ENCODE measurements at places on chromosomes 2 and 18.

GRCh38 chr2:50431958-50432650 is 599.8 kb downstream of the NRXN1 start:
- no peak for DNase-seq

DNA sequence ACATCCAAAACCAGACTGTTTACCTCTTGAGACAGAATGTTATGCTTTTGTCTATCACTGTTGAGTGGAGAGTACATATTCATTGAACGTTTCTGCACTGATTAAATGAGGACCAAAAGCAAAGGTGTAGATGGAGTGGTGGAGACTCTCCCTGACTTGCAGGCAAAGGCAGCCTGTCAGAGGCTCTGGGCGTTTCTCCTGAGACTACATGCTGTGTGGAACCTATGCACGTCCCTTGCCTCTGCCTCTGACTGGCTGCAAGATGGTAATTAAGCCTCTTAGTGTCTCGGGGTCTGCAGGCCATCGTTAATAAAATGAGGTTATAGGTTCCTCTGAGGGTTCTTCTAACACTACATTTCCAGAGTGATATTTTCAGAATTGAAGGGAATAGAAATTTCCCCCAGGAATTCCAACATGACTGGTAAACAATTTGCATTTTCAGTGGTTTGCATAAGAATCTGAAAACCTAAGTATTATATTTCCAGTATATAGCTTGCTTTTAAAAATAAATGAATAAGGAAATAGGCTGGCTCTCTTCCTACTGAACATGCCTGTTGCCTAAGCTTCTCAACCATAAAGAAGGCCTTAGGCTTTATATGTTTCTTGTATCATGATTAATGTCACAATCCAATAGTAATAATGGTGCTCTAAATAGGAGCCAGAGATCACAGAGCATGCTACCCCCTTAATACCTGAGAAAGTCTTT is 107.4 kb downstream of the FTCDNL1 start:
- DNase-seq = no peak

DNA sequence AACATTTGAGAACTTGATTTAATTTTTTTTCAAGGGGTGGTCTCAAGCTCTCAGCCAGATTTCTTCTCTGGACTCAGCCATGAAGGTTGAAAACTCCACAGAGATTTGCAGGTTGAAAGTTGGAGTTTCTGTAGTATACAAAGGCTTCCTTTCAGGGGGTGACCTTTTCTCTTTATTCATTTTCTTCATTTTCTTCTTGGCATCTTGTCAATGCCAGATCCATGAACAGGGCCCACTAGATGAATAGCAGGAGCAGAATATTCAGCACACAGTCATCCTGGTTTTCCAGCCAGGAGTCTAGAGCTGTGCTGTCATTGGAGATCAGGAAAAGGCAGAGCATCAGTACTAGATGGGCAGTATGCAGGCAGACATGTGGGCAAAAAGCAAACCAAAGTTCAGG is 62.0 kb downstream of the INSIG2 start:
- no peak for DNase-seq

GRCh38 chr2:26578581-26578980 is 62.6 kb downstream of the CIB4 start:
- DNase-seq = no peak

DNA sequence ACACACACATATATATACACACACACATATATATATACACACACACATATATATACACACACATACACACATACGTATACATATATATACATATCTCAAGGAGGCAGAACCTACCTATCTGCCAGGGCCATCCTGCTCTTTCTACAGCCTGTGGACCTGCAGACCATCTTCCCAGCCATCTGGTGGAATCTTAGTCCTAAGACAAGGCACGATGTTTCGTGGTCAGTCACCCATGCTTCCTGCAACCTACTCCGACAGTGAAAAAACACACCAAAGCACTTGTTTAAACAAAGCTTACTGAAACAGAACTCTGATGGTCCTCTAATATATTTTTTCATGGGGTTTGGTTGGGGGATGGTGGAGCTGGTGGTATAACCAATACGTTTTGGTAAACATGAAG is 164.2 kb upstream of the ZNF521 start:
- DNase-seq = no peak

GRCh38 chr2:185862657-185863398 is 124.2 kb downstream of the FSIP2 start:
- no peak for DNase-seq

DNA sequence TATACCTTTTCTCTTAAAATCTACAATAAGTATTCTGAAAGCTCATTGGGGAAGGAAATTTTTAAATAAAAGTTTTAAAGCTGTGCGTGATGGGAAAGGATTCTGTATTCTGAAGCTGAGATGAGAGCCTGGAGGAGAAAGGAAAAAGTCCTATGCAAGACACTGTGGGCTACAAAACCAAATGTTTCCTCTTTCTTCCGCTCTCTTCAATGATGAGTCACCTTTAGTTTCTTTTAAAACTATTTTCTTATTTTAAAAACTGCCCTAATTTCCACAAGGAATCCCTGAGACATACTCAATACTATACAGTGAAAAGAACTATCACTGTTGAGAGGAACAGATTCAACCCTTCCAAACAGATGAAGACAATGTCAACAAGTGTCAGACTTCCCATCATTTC is 87.4 kb downstream of the INO80D start:
- DNase-seq = no peak

DNA sequence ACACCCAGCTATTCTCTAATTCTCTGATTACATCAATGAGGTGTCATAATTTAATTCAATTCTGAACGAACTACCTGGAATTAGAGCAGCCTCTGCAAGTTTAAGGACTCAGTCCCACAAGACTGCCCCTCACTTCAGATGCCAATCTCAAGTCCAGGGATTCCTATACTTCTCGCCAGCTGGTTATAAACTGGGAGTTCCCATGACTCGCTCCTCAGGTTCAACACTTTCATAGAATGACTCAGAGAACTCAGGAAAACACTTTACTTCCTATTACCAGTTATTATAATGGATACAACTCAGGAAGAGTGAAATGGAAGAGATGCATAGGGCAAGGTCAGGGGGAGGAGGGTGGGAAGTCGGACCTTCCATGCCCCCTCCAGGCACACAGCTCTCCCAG is 112.3 kb upstream of the ATP5MC3 start:
- DNase-seq = no peak

DNA sequence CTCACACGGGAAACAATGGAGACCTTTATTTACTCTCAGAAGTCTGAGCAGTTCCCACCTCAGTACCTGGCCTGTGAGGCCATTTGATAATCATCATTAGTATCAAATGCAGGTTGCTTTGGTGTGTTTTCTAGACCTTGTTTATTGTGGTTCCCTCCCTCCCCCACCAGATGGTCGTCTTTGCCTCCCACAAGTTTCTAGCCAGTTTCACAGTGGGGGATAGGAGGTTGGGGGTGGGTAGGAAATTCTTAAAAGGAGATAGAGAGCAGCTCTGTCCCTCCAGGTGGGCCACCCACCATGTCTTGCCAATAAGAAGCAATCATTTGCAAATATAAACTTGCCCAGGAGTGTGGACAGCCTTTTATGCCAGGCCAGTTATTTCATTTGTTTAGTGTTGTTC is 31.3 kb downstream of the SETBP1 start:
- DNase-seq = no peak

- no peak for DNase-seq
These were observed 212.8 kb downstream of the BCL2 start for GRCh38 chr18:63106727-63107126.

- DNase-seq = peak; percentile 86
These were observed 297.1 kb downstream of the TMX3 start for GRCh38 chr18:68417826-68418225.

DNA sequence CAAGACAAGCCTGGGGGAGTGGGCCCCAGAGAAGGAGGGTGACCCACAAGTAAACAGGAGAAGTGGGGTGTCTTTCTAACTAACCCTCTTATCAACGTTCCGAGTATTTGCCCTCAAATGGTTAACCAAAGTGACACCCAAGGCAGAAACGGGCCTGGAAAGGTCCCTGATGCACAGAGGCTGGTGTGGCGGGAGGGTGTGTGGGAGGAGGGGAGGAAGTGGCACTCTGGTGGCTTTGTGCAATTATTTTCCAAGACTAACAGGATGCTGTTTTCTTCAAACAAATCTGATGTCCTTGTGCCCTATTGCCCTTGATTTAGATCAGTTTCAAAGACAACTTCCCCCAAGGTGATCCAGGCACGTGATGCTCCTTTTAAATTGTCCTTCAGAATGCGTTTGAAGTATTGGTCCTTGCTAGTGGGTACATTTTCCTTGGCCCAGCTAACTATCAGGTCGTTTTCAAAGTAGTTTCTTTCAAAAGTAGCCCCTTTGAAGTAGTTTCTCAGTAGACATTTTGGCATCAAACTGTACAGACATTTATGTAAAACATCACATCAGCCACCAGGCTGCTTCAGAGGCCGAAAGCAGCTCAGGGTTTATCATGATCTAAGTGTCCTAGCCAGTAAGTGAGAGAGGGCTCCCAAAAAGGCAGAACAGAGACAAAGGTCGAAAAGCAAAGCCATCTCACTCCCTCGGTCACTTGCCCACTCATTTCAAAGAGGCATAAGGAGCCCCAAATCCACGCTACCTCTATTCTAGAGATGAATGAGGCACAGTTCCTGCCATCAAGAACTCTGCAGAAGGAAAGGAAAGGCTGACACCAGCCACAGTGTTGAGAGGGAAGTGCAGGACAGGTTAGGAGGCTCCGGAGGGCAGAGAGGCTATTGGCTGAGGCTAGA is 371.1 kb upstream of the ID2 start:
- DNase-seq = no peak

DNA sequence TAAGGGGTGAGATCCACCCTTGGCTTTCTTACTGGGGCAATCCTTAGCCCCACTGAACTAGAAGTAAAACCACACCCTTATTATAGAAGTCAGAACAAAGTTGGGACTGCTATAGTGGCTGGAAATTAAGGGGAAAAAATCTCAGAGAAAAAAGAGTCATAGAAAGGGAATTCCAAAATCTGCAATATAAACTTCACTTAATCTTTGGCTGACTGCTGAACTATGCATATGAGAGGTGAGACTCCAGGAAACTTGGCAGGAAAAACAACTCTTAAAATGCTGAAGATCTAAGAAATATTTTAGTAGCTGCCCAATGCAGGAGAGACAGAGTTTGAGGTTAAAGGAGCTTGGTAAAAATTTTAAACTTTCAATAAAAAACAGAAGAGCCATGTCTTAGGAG is 201.8 kb upstream of the FN1 start:
- no peak for DNase-seq

DNA sequence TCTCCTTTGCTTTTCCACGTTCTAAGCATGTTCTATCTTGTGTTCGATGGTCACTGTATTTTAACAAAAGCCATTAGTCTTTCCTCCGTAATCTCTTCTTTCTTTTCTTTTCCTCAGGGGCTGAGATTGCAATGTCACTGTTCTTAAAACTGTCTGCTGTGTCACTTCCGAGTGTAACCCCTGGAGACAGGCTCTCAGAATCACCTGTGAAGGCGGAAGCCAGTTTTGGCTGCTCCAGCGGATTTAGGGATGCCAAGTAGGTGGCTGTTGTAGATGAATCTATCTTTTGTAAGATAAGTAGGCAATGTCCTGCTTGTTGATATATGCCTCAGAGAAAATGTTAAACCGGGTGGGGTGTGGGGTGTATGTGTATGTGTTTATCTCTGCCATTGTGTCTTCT is 94.7 kb upstream of the L3MBTL4 start:
- no peak for DNase-seq

DNA sequence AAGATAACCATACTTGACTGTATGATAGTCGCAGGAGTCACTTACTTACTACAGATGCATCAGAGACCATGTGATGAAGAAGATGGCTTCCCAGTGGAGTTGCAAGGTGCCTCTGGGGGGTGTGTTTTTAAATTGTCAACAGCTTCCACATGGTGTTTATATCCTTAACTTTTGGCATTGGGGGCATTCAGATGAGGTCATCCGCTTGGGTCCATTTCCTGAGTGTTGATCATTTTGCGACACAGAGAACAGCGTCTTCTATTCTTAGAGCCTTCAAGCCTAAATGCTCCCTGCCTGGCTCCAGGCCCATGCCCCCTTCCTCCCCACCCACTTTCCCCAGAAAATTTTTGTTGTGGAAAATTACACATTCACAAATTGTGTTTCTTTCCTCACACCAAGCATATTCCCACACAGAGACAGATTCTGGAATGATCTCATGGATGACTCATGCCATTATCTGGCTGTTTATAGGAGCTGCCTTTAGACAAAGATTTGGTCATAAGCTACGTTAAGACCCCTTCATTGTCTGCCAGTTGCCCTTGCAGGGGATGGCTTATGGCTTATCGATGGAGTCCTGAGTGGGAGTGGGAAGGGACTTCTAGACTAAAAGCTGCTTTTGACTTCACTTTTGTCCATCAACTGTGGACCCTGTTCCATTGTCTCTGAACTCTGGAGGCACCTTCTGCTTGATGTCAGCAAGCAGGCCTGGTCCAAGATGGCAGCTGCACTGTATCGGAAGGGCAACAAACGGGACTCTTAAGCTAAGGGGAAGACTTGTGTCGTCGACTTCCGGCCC is 91.8 kb downstream of the CABLES1 start:
- DNase-seq = peak; percentile 95

DNA sequence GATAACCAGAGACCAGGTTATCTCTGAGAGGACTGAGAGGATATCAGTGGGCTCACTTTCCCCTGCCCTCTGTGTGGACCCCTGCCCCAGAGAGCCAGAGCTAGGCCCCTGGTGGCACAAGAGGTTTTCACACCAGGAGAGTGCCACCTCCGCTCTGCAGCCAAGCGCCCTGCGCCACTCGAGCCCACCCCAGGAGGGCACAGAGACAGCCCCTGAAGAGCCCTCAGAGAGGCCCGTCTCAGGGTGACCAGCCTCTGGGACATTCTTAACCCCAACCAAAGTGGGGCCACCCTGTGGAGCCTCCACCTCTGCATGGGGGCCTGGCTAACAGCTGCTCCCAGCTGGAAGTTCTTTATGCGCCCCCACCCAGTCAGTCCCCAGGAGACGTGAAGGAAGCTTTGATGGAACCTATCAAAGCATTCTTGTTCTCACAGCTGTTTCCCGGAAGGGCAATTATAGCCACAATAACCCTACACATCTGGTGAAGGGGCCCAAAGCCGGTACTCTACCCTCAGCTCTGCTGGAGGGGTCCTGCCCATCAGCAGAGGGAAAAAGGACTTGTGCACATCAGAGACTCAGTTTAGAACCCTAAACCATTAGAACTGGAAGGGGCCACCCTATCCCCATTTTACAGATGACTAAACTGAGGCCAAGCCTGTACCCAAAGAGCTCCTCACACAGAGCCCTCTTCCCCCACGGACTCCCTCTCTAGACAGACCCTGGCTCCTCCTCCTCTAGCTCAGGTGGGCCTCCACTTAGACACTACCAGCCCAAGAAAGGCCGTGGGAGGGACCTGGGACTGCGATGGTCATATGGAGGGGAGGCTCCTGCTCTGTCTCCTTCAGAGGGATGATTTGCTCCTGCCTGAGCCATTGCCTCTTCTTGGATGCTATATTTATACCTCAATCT is 101.1 kb downstream of the ZFP36L2 start:
- no peak for DNase-seq

DNA sequence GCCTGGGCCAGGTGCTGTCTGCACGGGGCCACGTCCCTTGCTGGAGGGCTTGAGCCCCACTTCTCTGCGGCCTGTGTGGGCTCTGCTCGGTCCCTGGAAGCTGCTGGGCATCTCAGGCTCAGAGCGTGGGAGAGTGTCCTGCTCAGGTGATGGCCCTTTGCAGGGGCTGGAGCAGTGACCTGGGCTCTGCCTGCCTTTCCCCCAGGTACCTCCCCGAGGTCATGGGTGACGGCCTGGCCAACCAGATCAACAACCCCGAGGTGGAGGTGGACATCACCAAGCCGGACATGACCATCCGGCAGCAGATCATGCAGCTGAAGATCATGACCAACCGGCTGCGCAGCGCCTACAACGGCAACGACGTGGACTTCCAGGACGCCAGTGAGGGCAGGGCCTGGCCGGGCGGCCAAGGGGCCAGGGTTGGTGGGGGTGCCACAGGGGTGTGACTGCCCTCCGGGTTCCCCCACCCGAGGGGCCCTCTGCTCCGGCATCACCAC is 29.9 kb downstream of the GPC1 start:
- DNase-seq = no peak

All from fibroblast of villous mesenchyme (primary cell).